ENCODE measurements at places on chromosomes 7 and 10.
A peak's percentile ranks its signal among the peaks of the same experiment; 100 is the strongest.

- peak; percentile 3 for DNase-seq
Observed at GRCh38 chr7:89780291-89780690, 374.0 kb upstream of the STEAP1 start.

GRCh38 chr10:98364432-98365102 is 50.4 kb downstream of the PYROXD2 start:
- DNase-seq: no peak

GRCh38 chr10:6228010-6228511 is 25.3 kb downstream of the PFKFB3 start:
- DNase-seq: peak; percentile 34

DNA sequence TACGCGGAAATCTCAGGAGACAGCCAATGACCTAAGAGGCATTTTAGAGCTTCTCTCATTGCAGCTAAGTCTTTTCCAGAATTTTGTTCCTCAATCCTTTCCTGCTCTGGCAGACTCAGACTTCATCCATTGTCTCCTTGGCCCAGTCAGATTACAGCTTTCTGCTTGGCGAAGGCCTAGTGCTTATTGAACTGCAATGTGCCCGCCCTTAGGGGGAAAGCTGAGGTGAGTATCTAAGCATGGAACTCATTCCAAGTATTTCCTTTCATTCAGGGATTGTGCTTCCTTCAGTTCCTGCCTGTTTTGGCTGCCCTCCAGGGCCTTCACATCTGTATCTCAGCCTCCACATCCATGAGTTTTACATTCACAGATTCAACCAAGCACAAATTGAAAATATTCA is 37.5 kb downstream of the PRLHR start:
- DNase-seq: no peak

GRCh38 chr7:80087051-80087770 is 47.4 kb upstream of the GNAI1 start:
- no peak for DNase-seq

GRCh38 chr7:30313348-30313747 is 29.0 kb downstream of the ZNRF2 start:
- no peak for DNase-seq

DNA sequence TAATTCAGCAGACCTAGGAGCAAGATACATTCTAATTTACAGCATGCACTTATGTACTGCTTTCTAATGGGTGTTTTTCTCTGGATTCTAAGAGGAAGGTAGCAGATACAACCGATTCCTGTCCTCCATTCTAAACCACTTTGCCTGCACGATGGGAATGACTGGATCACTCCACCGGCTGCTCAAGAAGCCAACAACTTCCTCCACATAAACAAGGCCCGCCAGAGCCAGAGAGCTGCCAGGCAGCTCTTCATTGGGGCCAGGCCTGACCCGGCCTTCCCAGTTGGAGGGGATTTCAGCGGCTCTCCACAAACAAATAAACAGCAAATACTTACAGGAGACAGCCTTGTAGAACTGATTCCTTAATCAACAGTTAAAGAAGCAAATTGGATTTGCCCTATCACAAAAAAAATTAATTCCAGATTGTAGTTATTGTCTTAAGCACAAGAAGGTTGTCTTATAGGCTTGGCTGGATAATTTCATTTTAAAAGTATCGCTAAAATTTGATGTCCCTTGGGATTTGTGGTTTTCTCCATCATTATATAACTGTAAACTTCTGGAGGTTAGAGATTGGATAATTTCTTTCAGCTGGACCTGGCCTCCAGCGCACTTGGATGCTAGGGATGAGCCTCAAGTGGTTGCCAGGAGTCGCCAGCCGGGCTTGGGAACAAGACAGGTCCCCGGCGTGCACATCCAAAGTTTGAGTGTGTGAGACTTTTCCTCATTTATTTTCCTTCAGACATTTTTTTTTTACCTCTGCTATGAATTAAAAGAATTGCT is 20.9 kb downstream of the EBF3 start:
- no peak for DNase-seq

- DNase-seq: no peak
Observed at GRCh38 chr10:100265821-100266485, 1.5 kb downstream of the CWF19L1 start.

DNA sequence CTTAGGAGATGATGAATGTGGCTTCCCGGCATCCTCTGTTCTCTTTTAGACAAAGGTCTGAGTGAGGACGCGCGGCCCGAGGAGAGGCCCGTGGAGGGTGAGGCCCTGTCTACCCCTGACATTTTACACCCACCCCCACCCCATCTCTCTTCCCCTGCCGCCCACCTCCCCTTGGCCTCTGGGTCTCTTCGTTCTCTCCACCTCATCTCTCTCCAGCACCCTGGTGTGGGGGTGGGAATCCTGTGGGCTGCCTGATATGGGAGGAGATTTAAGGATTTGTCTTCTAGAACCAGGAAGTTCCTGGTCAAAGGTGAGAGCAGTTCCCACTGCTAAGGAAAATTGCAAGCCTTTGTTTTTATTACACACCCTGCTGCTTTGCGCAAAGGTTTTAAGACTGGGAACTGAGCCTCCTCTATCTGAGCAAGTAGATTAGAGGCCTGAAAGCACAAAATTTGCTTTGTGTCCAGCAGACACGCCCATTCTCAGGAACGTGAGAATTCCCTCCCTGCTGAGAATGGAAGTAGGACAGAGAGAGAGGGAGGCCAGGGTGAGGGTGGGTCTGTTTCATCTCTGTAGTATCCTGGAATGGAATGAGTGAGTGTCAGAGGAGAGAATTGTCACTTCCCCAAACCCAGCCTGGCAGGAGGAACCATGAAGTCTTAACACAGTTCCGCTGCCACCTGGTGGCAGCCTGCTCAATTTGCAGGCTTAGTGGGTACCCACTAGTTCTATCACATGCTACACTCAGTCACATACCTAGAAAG is 91.2 kb downstream of the GTF2IRD1 start:
- DNase-seq: no peak

DNA sequence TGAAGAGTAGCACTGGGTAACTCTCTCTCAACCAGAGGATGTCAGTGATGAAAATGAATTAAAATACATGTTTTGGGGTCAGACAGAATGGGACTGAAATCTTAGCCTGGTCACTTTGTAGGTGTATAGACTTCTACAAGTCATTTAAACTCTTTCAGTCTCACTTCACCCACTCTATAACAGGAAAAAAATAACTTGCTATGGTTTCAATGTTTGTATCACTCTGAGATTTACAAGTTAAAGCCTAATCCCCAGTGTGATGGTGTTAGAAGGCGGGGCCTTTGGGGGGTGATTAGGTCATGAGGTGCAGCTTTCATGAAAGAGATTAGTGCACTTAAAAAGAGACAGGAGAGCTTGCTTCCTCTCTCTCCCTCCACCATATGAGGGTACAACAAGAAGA is 134.8 kb downstream of the INHBA start:
- DNase-seq: no peak

- no peak for DNase-seq
Observed at GRCh38 chr10:133258818-133259601, 17.7 kb downstream of the ADAM8 start.

GRCh38 chr7:53604201-53604600 is 568.8 kb downstream of the POM121L12 start:
- DNase-seq: no peak

- DNase-seq: peak; percentile 66
Observed at GRCh38 chr7:75878312-75878768, 494 bp upstream of the RHBDD2 start.

- no peak for DNase-seq
Observed at GRCh38 chr10:127755753-127756152, 18.8 kb downstream of the FOXI2 start.

DNA sequence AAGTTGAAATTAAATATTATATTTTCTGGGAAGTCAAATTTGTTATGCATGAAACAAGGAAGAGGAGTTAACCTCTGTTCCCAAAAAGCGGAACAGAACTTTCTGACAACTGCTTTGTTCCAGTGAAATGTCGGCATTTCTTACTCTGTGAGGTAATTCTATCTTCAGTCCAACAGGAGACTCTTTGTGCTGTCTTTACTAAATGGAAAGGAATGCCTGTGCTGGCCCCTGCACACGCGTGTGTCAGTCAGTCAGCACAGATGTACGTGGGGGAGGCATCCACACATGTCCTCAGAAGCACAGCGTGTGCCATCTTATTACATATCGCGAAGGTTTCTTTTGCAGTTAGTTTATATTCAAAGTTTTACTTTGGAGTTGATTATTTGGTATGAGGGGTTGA is 37.5 kb downstream of the NET1 start:
- peak; percentile 44 for DNase-seq

DNA sequence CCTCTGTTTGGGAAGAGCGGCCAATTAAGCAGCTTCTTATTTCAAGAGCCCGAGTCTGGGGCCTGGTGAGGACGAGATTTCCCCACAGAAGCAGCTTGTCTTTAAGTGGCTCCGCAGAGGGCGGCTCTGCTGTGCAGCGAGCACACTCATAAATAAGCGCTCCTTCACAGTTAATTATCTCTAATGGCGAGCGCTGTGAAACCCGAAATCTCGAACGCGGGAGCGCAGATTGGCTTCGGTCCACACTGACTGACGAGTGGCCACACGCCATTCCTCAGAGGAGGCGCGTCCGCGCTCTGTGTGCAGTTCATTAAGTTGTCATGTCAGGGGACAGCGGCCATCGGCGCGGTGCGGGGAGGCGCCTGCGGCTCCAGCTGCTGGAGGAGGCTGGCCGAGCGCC is 560.9 kb downstream of the DNAJB6 start:
- peak; percentile 45 for DNase-seq

GRCh38 chr10:107166403-107166802 is 1.9 kb upstream of the SORCS1 start:
- peak; percentile 7 for DNase-seq

DNA sequence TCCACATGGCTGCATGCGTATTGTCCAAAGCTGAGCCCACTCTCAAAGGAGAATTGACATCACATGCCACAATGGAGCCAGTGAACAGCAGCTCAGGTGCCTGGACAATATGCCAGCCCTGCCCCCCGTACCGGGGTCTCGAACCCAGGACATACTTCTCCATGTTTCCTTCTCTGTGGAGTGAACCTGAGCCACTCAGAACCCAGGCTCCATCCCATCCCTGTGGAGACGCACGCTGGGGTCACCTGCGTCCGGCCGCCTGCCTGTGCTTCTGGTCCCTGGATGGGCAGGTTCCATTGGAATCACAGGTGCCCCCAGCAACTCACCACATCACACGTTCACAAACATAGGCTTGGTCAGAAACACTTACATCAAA is 229.8 kb downstream of the DNAJB6 start:
- no peak for DNase-seq

GRCh38 chr10:188546-188945 is 53.3 kb downstream of the ZMYND11 start:
- DNase-seq: no peak

DNA sequence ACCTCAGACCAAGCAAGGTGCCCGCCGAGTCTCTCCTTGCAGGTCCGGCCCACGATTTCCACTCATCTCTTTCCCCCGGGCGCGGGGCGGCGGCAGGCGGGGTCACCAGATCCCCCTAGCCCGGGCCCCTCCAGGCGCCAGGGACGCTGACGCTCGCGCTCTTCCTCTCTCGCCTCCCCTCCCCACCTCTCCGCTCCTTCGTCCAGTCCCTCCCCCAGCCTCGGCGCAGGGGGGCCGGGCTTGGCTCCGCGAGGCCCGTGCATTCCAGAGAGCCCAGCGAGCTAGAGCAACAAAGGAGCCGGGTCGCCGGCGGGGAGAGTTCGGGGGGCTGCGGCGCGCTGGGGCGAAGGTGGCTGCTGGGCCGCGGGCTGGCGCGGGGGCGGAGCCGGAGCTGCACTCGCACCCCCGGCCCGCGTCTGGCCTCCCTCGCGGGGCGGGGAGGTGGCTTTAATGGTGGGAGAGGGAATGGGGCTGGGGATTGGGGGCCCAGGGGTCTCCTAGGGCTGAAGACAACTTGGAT is at the start of gene SMO:
Gene SMO, plus strand, starts transcription at position 262 of the 520 bp plus-strand sequence. CDS start 519 bp downstream, outside the sequence.
- DNase-seq: peak; percentile 91

- DNase-seq: no peak
Observed at GRCh38 chr10:61628151-61628874, 34.4 kb upstream of the CABCOCO1 start.

- no peak for DNase-seq
Observed at GRCh38 chr7:71900556-71900955, 511.6 kb downstream of the CALN1 start.

- no peak for DNase-seq
Observed at GRCh38 chr7:94632338-94633013, 23.5 kb downstream of the SGCE start.

- no peak for DNase-seq
Observed at GRCh38 chr10:13390604-13391522, 42.8 kb upstream of the SEPHS1 start.

GRCh38 chr7:67947646-67948045 is 951.0 kb downstream of the TYW1 start:
- no peak for DNase-seq

GRCh38 chr10:56258378-56258777 is 102.7 kb downstream of the ZWINT start:
- no peak for DNase-seq

DNA sequence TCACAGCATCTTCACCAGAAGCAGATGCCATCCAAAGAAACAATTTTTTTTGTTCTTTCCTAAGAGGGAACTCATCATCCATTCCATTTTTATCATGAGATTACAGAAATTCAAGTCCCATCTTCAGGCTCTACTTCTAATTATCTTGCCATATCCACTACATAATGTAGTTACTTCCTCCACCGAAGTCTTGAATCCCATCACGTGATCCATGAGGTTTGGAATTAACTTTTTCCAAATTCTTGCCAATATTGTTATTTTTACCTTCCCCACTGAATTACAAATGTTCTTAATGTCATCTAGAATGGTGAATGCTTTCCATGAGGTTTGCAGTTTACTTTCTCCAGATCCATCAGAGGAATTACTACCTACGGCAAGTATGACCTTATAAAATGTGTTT is 1014.7 kb upstream of the LRRN3 start:
- DNase-seq: no peak

- DNase-seq: no peak
Observed at GRCh38 chr7:25638068-25638467, 409.8 kb upstream of the NPVF start.

- no peak for DNase-seq
Observed at GRCh38 chr7:45687185-45687560, 113.0 kb downstream of the ADCY1 start.

- DNase-seq: no peak
Observed at GRCh38 chr7:31702354-31702753, 15.3 kb downstream of the PPP1R17 start.

- DNase-seq: no peak
Observed at GRCh38 chr7:99359465-99360154, 14.9 kb upstream of the ARPC1B start.

DNA sequence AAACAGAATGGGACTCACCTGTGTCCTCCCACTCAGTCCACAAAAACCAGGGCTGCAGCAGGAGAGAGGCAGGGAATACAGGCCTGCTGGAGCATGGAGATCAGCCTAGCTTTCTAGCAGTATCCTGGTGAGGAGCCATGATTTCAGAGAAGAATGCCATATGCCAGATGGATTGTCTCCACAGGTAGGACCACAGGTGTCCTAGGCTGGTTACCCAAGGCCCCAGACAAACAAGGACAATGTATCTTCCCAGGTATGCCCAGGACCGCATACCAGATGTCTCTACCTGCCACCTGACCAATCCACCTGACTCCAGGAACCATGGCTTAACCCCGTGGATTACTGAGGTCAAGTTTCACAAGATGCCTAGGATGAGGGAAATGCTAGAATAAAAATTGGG is 295.4 kb upstream of the NPSR1 start:
- no peak for DNase-seq

All from right kidney (tissue), 9 donors.